ENCODE measurements at places on chromosomes 7 and 10.

DNA sequence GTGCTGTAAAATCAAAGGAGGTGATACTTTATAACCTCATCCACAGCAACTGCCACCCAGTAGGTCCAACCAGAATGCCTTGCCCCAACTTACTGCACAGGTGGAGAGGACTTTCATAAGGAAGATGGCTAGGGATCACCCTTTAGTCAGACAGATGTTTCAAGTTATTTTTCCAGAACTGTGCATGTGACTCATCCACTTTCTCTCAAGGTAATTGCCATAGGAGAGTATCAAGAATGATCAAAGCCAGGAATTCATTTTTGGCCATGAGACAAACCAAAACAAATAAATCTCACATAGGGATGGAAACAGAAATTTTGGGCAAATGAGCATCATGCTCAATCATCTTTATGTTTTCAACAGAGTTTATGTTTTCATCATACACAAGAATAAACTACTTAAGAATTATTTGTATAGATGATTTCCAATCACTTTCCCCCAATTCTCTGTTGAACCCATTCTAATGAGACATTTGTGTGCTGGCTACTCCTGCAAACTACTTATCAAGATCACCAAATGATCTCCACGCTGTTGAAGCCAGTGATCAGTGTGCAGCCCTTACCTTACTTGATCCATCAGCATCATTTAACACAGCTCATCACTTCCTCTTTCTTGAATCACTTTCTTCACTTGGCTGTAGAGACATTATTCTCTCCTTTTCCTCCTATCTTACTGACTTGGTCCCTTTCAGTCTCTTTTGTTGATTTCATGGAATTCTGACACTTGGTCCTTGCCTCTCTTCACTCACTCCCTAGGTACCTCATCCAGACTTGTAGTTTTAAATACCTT lies 74.0 kb downstream of the SLC16A9 start:
- no peak for DNase-seq

DNA sequence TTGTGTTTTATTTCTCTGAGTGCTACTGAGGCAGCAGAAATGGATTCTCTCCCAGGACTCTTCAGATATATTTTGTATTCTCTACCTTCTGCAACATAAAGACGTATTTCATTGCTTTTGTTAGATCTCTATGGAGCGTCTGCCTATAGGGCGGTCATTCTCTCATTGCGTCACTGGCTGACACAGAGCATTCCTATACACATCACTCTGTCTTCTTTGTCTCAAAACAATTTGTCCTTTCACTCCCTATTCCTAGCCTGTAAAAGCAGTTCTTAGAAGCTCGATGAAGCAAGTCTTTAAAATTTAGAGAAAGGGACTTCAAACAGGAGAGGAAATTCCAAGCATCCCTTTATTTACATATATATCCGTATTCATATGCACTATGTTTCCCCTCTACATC lies 120.6 kb downstream of the CPED1 start:
- DNase-seq, result no peak

GRCh38 chr10:96096958-96097357 lies 33.1 kb upstream of the ZNF518A start:
- no peak for DNase-seq

DNA sequence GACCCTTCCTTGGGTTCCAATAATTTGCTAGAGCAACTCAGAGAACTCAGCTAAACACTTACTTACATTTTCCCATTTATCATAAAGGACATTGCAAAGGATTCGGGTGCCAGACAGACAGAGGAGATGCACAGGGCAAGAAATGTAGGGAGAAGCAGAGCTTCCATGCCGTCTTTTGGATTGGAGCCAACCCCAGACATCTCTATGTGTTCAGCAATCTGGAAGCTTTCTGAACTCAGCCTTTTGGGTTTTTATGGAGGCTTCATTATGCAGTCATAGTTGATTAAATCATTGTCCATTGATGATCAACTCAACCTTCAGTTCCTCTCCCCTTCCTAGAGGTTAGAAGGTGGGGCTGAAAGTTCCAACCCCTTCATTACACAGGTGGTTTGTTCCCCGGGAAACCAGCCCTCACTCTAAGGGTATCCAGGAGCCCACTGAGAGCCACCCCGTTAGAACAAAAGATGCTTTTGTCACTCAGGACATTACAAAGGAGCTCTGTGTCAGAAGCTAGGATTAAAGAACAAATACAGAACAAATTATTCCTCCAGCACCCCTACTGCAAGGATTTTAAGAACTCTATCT lies 211.9 kb upstream of the VSTM2A start:
- no peak for DNase-seq
